ENCODE measurements at places on chromosomes 11 and 22.

DNA sequence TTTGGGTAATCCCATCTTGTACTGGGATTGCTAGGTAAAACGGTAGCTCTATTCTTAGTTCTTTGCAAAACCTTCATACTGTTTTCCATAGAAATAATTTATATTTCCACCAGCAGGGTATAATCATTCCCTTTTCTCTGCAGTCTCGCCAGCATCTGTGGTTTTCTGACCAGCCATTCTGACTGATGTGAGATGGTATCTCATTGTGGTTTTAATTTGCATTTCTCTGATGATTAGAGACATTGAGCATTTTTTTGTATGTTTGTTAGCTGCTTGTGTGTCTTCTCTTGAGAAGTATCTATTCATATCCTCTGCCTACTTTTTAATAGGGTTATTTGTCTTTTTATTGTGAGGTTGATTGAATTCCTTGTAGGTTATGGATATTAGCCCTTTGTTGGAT lies 220.9 kb downstream of the PGR start:
- no peak for DNase-seq

DNA sequence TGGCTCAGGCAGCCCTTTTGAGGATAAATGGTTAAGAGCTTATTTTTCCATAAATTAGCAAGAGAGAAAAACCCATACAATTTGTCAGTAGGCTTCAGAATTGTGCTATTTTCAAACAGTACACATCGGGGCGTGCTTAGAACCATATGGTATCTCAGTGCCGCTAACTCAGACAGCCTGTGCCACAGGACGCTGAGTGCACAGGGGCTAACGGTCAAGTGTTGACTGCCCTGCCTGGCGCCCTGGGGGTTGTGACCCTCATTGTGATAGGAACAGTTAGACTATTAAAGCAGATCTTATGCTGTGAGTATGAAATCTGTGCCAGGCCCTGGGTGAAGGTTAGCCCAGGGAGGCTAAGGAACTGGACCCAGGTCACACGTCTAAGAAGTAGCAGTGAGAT lies 1519.7 kb downstream of the BRD1 start:
- no peak for DNase-seq

- DNase-seq = no peak
Measured at GRCh38 chr11:80846442-80846841, 1405.6 kb upstream of the TENM4 start.

DNA sequence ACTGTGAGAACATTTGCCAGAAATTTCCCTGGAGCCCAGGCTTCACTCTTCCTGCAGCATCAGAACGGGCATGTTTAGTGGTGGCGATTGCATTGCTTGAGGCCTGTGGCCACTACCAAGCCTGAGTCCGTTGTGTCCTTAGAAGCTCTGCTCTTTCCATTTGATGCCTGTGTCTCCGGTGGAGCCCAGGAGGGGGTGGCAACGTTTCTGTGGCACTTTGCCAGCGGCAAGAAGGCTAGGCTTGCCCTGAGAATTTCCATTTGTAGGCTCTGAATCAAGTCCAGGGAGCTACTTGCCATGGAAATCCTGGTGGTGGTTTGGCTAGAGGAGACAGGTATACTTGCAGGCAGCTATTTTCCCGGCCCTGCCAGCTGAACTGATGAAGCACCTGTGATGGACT lies 47.1 kb downstream of the ADAMTS8 start:
- DNase-seq = no peak
